Retinal pigment epithelial cell (primary cell): ENCODE measurements at places on chromosomes 2 and 18.
A peak's percentile ranks its signal among the peaks of the same experiment; 100 is the strongest.

GRCh38 chr2:202529389-202529788 lies 105.4 kb upstream of the FAM117B start:
- DNase-seq, result no peak

DNA sequence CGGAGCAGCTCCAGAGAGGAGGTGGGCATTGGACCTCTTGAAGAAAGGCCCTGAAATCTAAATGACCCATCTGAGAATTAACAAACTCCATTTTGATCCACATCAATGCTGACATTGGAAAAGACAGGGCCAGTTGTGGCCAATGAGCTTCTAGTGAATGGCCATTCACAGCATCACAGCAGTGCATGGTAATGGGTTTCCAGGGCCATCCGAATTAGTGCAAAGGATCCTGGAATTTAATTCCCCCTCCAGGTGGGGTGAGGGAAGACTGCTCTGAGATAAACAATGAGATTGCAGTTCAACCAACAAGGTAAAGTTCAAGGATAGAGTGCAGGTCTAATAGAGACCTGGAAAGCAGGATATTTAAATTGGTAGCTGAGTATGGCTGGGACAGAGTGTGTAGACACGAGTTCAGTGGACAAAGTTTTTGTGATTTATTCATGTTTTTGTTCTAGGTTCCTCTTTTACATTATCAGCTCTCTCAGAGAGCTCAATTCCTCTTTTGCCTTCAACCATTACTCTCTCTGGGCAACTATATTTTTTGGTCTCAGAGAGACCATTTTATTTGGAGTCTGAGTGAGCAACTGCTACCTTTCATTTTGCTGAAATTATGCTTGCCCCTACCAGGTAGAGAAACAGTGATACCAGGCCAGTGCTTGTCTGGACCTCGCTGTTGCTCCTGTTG lies 5.0 kb downstream of the TACR1 start:
- DNase-seq, result no peak

- no peak for DNase-seq
These were observed 536.3 kb upstream of the TNP1 start for GRCh38 chr2:217396165-217396564.

DNA sequence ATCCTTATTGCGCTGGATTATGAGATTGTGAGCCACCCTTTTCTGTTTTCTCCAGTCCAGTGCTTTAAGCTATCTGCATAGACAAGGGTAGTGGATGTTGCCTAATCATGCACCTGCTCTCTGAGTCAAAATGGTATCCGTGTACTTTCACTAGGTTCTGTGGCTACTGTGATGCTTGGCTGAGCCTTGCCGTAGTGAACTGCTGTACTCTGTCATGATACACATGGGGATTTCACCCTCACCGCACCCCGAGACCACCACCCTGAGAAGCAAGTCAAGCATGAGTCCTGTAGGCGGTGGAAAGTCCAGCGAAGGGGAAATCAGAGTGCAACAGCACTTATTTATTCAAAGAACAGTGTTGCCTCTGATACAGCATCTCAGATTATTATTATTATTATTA lies 55.0 kb downstream of the ARHGAP25 start:
- DNase-seq, result no peak

DNA sequence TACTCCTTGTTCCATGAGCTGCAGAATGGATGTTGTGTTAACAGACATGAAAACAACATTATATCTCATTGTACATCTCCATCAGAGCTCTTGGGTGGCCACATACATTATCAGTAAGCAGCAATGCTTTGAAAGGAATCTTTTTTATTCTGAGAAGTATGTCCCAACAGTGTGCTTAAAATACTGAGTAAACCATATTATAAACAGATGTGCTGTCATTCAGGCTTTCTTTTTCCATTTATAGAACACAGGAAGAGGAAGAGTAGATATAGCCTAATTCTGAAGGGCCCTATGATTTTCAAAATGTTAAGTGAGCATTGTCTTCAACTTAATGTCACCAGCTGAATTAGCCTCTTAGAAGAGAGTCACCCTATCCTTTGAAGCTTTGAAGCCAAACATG lies 44.3 kb upstream of the CABYR start:
- no peak for DNase-seq

DNA sequence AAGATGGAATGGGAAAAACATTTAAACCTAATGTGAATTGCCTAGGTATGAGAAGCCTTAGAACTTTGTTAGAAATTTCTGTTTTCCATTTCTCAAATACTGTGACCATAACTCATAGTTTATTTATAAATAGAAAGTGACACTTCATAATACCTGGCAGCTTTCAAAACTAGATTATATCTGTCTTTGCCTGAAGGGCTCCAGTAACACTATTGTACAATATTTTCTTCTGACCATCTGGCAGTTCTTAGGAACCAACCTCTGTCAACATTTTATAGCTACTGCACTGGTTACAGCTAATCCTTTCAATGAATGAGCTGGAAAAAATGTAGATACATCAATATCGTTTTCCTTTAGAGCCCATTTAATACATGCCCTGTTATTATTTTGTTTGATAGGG lies 237.4 kb downstream of the CAMKMT start:
- no peak for DNase-seq

DNA sequence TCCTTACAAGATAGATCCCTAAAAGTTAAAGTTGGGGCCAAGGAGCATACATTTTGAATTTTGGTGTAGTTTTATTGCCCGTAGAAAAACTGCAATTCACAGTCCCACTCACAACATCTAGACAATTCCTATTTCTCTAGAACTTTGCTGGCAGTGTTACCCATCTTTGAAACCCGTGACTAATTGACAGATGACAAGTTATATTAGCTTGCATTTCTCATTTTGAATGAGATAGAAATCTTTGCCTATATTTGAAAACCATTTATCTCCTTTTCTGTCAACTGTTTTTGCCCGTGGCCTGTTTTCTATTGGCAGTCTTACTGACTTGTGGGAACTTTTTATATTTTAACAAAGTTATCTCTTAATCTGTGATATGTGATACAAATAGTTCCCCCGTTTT lies 50.0 kb downstream of the OXER1 start:
- DNase-seq, result no peak

DNA sequence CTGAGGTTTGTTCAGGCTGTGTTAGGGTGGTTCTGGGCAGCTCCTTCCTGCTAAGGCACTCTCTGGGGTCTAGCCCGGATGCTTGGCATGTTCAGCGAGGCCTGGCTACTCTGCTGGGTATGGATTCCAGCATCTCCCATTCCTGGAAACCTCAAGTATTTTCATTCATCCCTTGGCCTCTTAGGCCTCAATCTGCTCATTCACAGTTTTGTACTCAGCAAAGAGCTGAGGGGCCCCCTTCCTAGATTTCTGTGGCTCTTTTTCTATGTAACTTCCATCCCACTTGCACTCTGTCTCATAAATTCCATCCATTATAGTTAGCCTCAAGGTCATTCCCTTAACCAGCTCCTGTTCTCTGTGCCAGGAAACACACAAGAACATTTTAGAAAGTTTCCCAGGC lies 798.8 kb upstream of the HS6ST1 start:
- DNase-seq, result no peak

- no peak for DNase-seq
These were observed 261.6 kb downstream of the PAX3 start for GRCh38 chr2:222037211-222037610.

DNA sequence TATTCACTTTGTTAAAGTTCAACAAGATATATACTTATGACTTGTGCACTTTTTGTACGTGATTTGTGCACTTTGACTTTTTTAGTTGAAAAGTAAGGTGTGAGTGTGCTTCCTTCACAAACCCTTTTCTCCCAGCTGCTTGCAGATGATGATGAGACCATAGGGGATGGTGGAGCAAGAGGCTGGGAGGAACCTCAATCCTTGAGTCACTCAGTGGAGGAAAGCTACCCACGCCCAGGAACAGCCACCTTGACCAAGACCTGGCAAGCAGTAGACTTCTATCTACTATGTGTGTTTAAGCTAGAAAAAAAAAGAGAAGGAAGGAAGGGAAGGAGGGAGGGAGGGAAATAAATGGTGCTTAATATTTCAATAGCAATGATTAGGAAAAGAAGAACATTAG lies 25.2 kb upstream of the TAF1B start:
- no peak for DNase-seq

DNA sequence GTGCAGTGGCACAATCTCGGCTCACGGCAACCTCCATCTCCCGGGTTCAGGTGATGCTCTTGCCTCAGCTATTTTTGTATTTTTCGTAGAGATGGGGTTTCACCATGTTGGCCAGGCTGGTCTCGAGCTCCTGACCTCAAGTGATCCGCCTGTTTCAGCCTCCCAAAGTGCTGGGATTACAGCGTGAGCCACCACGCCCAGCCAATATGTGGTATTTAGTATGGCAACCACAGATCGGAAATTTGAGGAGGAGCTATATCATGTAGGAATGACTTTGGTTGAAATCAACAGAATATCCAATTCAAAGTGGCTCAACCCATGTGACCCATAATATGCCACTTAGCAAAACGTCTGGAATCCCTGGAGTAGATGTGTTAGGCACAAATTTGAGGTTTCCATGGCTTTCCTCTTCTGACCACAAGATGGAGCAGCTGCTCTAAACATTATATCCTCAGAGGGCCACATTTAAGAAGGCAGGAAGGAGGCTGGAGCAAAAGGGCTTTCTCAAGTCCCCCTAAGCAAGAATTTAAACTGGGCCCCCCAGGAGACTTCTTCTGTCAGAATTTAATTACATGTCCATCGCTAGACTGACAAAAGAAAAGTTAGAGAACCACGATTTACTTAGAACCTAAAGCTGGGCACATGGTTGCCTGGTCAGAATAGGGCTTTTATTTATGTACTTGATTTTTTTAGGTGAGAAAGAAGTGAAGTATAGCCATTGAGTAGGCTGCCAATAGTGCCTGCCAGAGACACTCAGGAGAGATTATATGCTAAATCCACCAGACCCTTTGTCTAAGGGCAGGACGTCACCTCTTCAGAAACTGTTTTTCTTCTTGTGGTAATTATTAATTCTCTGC lies 49.6 kb upstream of the ITSN2 start:
- no peak for DNase-seq

DNA sequence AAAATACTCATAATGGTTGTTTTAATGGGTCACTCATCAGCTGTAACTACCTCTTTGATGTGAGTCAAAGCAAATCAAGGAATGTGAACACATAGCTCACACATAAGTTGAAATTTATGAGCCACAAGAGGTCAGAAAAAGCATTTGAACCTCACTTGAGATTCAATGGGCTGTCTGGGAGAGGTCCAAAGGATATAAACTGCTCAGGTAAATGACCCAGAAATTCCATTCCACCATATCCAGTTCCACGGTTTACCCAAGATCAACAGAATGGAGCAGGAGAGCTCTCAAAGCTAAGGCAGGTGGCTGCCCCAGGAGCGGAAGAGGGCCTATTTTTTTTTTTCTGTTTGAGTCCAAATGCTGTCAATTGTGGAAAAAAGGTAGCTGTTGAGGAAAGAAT lies 464.1 kb downstream of the TNS1 start:
- peak; percentile 9 for DNase-seq

GRCh38 chr2:223930103-223930976 lies 14.8 kb downstream of the WDFY1 start:
- no peak for DNase-seq

GRCh38 chr2:7004636-7005035 lies 87.4 kb downstream of the RNF144A start:
- DNase-seq, result no peak

DNA sequence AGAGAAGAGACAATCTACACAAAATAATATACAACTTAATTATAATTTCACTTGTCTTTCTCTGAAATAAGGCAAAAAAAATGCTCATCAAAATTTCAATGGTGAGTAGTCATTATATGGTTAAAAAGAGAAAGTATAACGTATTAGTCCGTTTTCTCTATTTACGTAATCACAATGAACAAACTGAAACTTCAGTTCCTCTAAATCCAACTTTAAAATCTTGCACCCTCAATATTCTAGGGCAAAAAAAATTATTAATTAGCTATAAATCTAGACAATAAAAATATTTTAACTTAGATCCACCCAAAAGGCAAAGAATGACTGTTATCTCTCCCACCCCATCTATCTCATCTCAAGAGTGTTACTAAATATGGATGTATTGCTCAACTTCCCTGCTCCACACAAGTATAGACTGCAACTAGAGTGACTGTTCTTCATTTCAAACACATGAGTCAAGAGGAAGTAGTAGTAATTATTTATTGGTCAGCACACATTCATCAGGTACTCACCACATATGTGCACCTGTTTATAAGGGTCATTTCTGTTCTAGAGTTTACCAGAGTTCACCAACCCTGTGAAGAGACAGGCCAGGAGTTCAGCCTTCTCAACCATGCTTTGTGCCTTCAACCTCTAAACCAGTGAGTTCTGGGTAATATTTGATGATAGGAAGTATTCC lies 36.4 kb downstream of the STK39 start:
- DNase-seq, result no peak

DNA sequence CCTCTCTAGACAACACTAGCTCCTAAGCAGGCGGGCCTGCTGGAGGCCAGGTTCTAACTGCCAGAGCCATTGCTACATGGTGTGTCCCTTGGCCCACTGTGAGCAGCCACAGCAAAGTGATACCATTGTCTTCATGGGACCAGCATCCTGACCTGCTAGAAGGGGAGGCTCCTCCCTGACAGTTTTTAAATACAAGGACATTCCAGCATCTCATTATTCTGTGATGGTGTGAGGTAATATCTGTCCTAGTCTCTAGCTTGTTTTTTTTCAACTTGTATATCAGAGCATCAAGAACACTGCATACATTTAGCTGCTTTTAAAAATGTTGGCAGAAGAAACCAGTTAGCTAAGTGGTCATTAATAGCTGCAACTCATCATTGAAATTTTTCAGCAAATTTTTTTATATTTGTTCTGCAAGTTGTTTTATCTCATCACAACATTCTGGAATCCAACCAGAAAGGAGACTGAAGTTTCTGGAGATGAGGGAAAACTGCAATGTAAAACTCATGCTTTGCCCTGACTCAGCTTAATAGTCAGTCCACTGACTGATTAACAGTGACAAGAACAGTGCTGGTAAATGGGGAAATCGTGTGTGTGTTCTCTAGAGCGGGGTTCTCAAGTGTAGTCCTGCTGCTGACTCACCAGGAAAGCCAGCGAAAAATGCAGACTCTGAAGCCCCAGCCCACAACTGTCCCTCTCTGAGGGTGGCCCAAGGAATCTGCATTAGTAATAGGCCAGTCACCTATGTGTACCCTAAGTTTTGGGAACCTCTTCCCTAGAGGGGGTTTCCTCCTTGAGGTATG lies 17.8 kb downstream of the MAPRE3 start:
- peak; percentile 79 for DNase-seq

- peak; percentile 79 for DNase-seq
These were observed 45.2 kb downstream of the TMEM131 start for GRCh38 chr2:97950329-97951154.
